ENCODE measurements at places on chromosomes 1 and 21.
A peak's percentile ranks its signal among the peaks of the same experiment; 100 is the strongest.

DNA sequence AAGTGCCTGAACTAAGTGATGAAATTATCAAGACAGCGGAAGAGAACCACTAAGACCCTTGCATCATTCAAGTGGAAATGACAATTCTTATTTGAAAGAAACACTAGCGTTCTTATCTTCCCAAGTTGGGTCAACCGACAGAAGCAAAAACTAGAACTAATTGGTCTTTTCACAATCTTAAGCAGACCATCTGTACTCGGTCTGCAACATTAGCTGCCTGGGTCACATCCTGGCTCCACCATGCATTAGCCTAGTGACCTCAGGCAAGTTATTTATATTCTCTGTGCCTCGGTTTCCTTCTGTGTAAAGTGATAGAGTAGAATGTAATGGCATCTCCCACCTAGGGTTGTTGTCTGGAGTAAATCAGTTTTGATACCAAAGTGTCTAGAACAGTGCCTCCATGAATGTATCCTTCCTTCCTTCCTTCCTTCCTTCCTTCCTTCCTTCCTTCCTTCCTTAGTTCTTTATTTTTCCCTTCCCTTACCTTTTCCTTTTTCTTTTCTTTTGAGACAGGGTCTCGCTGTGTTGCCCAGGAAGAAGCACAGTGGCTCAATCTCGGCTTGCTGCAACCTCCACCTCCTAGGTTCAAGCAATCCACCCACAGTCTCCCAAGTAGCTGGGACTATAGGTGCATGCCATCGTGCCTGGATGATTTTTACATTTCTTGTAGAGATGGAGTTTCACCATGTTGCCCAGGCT lies 6.0 kb downstream of the COLGALT2 start:
- DNase-seq = no peak

DNA sequence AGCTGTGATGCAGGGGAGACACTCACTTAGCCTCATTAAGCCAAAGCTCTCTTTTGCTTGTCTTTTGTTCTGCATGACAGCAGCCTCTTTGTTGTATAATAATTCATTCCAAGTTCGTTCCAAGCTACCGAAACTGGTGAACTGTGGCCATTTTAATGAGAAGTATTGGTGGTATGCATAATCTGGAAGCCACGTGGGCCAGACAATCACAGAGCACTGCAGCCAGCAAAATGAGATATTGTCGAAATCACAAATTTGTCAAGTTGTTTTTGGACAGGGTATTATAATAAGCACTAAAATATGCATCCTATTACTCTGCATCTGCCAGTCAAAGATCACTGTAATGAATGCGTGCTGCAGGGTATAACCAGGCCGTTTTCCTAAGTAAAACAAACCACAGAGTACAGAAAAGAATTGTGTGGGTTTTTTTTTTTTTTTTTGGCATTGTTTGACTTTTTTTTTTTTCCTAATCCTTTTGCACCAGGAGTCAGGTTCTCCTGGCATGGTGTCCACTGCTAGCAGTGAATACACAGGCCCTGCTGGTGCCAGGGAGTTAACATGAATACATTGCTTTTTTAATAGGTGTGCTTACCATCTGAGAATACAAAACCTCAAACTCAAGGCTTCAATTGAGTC lies 423.9 kb downstream of the PTBP2 start:
- peak; percentile 79 for DNase-seq

GRCh38 chr1:50105433-50105832 lies 3.3 kb upstream of the ELAVL4 start:
- DNase-seq = no peak

DNA sequence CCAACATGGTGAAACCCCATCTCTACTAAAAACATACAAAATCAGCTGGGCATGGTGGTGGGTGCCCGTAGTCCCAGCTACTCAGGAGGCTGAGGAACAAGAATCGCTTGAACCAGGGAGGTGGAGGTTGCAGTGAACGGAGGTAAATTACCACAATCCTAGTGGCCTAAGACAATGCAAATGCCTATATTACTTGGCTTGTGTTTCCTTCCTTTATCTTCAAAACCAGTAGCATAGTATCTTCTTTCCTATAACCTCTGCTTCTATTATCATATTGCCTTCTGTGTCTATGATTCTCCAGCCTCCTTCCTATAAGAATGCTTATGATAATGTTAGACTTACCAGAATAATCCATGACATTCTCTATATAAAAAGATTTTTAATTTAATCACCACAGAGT lies 156.2 kb upstream of the RGS18 start:
- no peak for DNase-seq

GRCh38 chr1:27517907-27518718 lies 28.1 kb upstream of the WASF2 start:
- no peak for DNase-seq

DNA sequence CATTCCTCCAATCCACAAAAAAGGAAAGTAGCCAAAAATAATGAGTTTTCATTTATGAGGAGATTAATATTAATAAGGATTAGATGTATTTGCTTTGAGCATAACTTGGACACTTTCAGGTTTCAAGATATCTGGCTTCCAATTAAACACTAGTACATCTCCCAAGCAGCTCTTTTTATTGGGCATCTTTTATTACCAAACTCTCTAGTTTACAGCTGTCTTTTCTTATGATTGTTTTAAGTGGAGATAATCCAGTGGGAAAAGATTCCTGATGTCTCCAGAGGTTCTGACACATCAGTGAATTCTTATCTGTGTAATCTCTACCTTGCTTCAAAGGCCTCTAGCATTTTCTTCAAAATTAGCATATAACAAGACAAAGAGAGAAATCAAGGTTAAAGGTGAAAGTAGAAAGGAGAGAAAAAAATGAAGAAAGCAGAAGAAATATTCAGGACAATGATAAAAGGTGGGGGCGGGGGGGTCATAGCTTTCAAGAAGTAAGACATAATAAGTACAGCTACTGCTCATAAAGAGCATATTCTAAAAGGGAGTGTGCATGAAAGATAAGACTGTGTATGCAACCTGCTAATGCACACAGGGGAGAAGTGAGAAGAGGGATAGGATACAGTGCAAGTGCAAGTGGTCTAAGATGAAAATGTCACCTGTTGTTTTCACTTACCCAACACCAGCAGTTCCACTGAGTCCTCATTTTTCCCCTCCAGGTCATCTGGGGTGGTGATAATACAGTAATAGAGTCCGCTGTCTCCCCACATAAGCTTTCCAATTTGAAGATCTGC lies 19.1 kb downstream of the ILDR2 start:
- no peak for DNase-seq

DNA sequence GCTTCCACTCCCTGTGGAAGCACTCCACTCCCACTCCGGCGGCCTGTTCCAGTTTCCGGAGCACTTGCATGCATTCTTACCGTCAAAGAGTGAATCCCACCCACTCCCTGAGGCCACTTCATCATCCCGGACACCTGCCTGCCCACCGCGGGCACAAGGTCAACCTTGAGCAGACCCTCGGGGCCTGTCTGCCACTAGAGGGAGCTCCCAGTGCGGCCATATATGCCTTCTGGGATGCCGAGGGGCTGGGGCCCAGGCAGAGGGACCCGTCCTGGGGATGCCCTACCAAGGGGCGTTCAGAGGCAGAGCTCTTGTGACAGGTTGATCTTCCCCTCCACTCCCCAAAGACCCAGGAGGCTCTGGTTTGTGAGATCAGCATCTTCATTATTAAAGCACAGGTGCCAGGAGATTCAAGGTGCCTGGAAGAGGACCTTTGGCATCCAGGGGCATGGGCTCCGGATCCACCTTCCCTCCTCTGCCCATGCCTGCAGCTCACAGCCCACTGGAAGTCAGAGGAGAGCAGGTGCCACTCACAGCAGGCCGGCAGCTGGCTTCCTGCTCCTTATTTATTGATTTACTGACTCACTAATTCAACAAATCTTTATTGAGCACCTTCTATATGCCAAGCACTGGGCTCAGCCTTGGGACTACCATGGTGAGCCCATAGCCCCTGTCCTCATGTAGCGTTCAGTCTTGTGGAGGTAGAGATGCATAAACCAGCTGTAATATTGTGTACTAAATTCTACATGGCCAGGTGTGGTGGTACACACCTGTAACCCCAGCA lies 47.3 kb downstream of the UBIAD1 start:
- no peak for DNase-seq

DNA sequence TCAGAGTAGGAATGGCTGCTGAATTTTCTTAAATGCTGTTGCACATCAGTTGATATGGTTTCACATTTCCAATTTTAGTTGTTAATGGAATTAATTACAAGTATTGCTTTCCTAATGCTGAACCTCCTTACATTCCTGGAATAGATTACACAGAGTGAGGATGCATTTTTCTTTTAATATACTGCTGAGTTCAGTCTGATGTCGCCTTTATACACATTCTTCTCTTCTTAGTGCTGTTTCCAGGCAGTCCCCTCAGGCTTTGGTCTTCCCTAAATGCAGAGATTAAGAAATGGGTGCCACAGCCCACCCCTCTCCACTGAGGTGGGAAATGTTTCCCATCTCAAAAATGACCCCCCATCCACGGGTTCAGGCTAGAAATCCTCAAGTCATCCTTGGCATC lies 6.7 kb upstream of the TSPEAR start:
- no peak for DNase-seq

DNA sequence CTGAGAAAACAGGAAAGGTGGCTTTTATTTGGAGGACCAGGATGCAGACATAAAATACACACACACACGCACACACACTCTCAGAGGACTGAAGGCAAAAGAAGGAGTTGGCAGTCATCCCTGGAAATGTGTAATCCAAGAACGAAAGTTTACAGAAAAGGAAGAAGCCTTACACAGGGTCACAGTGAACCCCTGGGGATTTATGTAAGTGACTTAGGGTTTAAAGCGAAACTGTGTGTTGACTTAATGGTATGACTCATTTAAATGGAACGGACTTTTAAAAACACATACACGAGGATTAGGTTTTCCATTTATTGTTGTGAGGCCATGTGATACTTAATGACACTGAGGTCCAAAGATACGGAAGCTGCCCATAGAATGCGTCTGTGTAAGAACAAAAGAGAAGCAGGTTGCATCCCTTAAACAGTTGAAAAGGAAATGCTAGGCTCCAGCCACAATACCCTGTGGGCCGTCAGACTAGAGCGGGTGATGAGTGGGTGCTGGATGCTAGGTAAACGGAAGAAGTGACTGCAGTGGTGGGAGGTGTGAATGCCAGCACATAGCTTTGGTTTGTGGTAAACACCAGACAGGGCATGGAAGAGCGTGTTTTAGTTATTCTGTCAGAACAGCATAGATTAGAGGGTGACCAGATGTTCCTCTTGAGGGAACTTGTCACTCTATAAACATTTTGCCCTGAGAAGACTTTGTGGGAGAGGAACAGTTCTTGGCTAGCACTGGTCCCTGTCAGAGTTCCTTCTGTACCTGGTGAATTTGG lies 21.6 kb upstream of the BCL10 start:
- DNase-seq = peak; percentile 99

GRCh38 chr1:85125891-85126290 lies 74.9 kb downstream of the SYDE2 start:
- DNase-seq = no peak

GRCh38 chr1:243726806-243727502 lies 123.1 kb downstream of the AKT3 start:
- DNase-seq = no peak

GRCh38 chr1:209527993-209528717 lies 55.4 kb upstream of the CAMK1G start:
- DNase-seq = peak; percentile 20

- DNase-seq = no peak
Measured at GRCh38 chr1:209062863-209063262, 520.7 kb upstream of the CAMK1G start.

GRCh38 chr1:209854196-209854595 lies 26.4 kb downstream of the UTP25 start:
- no peak for DNase-seq

DNA sequence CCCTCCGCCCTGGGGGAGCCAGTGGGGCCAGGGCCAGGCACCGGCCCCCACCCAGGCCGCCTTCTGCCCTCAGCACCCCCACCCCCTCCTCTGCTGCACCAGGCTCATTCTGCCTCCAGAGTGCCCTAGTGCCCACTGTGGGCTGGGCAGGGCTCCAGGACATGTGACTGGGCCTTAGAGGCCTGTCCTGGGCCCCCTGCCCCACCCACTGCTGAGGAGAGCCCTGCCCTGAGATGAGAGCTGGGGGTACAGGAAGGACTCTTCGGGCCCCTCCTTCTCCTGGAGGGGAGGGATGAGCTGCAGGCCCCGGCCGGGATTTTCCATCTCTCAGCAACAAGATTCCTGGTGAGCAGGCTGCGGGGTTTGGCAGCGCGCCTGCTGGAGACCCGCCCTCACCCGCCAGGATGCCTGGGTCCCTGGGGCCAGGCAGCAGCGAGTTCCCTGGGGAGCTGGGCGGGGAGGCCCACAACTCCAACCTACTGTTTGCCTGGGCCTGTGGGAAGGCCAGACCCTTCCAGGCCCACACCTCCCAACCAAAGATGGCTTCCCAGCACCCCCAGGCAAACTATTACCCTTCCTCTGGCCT lies 14.0 kb downstream of the AHDC1 start:
- peak; percentile 62 for DNase-seq

GRCh38 chr1:244727871-244728474 lies 75.0 kb downstream of the DESI2 start:
- no peak for DNase-seq

- peak; percentile 72 for DNase-seq
Measured at GRCh38 chr21:35664683-35665082, 395.6 kb downstream of the SETD4 start.

DNA sequence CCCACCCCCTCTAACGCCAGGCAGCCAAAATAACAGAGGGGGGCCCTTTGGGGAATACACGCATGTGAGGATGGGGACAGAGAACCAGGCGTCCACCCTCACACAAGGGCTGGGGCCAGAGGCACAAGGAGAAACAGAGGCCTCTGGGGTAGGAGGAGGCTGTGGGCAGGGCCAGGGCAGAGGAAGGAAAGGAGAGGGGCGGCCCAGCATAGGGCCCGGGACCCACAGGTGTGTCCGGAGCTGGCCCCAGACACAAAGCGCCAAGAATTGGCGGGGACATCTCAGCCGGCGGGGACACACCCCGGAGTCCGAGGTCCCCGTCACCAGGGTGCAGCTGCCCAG lies 6.7 kb downstream of the PLEKHG5 start:
- no peak for DNase-seq

DNA sequence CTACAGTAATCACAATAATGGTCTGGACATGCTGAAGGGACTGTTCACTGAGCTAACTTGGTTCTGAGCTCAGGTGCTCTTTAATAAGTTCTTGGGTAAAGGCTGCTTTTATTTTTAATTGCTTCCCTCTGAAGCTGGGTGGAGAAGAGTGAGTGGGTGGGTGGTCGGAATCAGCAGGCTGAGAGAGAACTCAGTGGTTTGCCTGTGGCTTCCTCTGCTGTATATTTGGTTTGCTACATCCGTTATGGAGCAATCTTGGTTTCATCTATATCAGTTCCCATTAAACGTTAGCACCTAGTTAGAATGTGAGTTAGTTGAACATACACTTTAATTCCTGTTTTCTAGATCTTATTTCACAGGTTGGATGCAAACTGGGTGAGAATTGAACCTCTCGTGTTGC lies 23.3 kb downstream of the CNIH4 start:
- DNase-seq = no peak

GRCh38 chr1:151058692-151059091 lies 730 bp downstream of the CDC42SE1 start:
- no peak for DNase-seq

DNA sequence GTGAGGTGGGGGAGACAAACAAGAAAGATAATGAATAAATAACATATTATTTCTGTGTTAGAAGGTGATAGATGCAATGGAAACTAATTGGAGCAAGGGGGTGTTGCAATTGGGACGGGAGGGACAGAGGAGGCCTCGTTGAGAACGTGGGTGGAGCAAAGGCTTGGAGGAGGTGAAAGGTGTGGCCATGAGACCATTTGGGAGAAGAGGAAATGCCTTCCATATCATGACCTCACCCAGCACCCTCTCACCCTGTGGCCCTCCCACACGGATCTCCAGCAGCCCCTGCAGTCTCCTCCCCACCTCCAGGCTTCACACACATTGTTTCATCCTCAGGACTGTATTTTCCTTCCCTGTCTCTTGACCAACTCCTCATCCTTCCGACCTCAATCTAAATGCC lies 85.3 kb upstream of the ARHGAP29 start:
- DNase-seq = peak; percentile 23

All from RPMI7951 (cell line).